NCI-H1105 (cell line): ENCODE measurements at places on chromosomes 2 and 18.

GRCh38 chr2:105385731-105386540, 12.9 kb downstream of the FHL2 start:
- DNase-seq, result no peak

DNA sequence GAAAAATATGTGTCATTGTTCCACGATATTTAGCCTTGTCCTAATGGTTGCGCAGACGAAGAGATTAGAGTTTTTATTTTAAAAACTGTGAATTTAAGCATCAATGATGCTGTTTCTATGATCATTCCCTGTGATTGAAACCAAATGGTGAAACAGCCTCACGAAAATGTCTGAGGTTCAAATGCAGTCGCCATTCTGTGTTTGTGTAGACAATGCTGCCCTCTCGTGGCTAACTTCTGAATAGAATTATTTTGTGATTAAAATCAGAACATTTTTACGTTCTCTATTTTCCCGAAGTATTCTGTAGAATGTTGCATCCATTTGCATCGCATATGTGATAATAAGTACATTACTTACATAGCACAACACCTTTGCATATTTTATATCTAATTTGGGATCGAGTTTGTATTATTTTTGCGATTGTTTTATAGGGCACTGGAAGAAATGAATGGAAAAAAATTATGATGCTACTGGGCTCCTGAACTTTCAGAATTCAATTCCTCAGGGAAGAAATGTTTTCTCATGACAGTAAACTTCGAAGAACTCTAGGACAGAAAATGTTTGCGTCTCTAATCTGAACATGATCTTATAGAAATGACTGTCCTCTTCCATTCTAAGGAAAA, 54.8 kb upstream of the CREB1 start:
- DNase-seq, result peak; percentile 37

- no peak for DNase-seq
Observed at GRCh38 chr2:219723311-219723710, 95.9 kb downstream of the SLC4A3 start.

DNA sequence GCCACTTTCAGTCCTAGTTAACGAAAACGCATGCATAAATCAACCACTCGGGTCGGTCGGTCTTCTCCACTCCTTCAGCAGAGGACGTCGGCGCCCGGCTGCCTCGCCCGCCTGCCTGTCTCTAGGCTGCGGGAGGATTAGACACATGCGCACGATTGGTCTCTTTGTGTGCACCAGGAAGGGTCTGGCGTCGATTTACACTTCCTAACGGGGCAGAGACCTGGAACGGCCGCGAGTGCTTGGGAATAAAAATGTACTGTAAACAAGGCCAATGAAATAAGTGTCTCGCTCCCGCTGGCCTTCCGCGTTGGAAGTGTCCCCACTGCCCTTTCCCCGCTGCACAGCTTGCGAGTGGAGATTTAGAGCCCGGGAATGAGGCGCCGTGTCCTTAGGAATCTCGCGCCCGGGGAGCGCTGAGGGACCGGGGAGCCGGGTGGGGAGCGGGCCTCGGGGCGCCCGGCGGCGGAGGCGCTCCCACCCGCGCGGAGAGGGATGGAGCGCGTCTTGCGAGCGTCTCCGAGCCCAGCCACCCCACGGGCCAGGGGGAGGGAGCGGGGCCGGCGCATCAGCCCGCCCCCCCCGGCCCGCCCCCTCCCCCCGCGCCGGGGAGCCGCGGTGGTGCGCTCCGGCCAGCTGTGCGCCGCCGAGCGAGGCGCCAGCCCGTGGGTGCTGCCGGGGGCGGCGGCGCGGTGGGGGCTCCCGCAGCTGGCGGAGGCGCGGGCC, at the start of gene DOK6:
DOK6 (plus strand) TSS at position 636 of the 723 bp plus-strand sequence.
- DNase-seq, result peak; percentile 93

- DNase-seq, result no peak
Observed at GRCh38 chr18:79760881-79761280, 36.9 kb upstream of the KCNG2 start.
